ENCODE measurements at places on chromosomes 6 and 20.

DNA sequence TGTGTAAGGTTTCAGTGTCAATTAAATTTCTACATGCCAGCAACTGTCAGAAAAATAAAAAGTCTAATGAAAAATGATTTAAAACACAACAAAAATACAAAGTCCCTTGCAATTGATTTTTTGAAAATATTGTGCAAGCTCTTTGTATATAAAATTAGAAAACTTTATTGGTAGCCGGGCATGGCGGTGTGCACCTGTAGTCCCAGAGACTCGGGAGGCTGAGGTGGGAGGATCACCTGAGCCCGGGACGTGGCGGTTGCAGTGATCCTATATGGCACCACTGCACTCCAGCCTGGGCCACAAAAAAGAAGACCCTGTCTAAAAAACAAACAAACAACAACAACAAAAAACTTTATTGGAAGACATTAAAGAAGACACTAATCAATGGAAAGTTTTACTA is 6.0 kb upstream of the OVOL2 start:
- no peak for DNase-seq

DNA sequence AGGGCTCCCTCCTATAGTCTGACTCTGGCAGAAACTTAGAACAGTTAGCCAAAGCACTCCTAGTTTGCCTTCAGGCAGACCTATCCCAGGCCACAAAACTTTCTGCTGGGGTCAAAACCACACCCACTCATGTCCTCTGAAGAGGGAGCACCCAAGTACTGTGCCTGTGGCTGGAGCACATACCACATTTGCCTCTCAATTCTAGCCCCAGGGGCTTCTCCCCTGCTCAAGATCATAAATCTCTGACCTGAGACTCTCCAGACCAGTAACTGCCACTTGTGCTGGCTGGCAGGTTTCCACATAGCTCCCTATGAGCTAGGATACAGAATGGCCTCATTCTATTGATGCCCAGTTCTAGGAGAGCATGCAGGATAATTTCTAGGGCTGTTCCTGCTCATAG is 781.0 kb downstream of the EYS start:
- DNase-seq = no peak

- no peak for DNase-seq
These were observed 940 bp upstream of the HS3ST5 start for GRCh38 chr6:114343782-114344144.

DNA sequence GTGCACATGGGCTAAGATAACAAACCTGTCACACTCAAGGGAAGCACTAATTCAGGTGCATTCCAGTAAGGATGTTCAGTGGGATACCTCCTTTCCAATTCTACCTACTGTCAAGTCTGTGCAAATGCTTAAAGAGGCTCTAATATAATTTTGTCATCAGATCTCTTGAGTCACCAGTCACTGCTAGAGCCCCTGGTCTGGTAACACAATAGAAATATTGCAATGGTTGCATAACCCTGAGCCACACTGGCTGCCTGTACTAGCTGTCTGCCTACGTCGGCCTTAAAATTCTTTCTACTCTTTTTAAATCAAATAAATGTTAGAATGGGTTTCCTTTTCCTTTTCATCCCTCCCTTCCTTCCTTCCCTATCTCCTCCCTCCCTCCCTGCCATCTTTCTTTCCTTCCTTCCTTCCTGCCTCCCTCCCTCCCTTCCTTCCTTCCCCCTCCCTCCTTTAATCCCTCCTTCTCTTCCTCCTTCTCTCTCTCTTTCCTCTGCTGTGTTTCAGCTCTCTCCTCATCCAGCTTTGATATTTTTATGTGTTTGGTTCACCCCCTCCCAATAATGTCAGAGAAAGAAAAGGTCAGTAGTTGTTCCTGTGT is 28.1 kb upstream of the OLIG3 start:
- no peak for DNase-seq

- no peak for DNase-seq
These were observed 117.6 kb upstream of the CCN2 start for GRCh38 chr6:132068766-132069165.

DNA sequence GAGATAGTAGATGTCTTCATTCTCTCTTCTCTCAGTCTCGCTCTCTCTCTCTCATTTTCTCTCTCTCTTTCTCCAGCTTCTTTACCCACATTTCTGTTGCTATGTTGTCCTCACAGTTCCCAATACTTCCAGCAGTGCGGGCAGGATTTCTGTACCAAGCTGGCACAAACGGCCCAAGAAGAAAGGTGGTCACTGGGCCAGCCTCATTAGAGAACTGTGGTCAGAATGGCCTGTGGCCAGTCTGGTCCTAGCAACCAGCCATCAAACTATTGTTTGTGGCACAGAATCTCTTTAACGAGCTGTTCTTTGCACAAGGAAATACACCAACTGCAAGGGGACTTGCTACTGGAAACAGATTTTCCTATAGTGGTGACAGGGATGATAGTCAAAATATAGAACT is 81.3 kb downstream of the SEL1L2 start:
- DNase-seq = no peak

GRCh38 chr20:34506480-34506879 is 9.7 kb upstream of the DYNLRB1 start:
- no peak for DNase-seq

Measured in T-helper 9 cell (primary cell).